Left renal pelvis (tissue), 4 donors: ENCODE measurements at places on chromosomes 5 and 9.

GRCh38 chr9:134671341-134672113 lies 29.9 kb downstream of the COL5A1 start:
- no peak for DNase-seq

- DNase-seq, result no peak
Measured at GRCh38 chr5:4874097-4874496, 266.0 kb upstream of the ADAMTS16 start.

DNA sequence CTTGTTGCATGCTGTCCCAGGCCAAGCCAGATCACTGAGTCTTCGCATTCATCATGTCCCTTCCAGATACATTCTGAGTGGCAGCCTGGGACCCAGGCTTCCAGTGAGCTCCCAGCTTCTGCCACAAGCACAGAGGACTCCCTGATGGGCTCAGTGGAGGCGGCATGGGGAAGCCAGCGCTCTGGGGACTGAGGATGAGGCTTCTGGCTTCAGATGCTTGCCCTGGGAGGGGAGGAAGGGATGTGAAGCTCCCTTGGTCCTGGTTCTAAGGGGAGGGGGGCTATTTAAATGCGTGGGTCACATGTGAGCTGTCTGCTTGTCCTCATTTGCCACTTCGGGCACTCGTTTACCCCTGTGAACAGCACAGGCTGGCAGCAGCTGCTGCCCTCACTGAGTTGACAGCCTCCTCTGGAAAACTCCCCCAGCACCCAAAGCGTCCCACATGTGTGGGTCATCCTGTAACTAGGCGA lies 174.0 kb downstream of the NR3C1 start:
- DNase-seq, result no peak

GRCh38 chr5:29203049-29203448 lies 1990.4 kb upstream of the CDH6 start:
- DNase-seq, result no peak

- DNase-seq, result no peak
Measured at GRCh38 chr5:75992753-75993152, 90.4 kb upstream of the SV2C start.

- no peak for DNase-seq
Measured at GRCh38 chr5:87442419-87442818, 29.7 kb upstream of the CCNH start.

- no peak for DNase-seq
Measured at GRCh38 chr5:164392531-164392930, 887.1 kb downstream of the MAT2B start.

DNA sequence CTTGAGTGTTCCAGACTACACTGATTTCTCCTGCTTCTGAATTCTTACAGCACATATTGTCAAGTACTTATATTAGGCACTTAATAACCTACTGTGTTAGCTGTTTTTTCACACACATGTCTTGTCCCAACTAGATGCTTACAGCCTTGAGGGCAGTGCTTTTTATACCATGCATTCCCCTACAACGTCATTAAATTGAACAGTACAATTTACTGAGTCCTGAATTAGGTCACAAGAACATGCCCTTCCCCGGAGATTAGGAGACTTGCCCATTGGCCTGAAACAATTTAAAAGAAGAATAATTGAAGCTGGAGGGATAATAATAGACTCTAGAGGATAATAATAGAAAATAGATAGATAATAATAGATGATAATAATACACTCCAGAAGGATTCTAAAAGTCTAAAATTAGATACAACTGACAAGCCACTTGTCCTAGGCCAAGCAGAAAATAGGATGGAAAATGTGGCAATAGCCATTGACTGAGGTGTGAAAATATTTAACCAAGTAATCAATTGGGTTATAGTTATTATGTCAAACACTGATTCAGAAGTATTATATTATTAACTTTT lies 112.6 kb upstream of the SLC12A2 start:
- DNase-seq, result no peak

- no peak for DNase-seq
Measured at GRCh38 chr5:172630986-172631385, 10.1 kb upstream of the NEURL1B start.

- no peak for DNase-seq
Measured at GRCh38 chr9:32574858-32575257, 1.9 kb upstream of the NDUFB6 start.

GRCh38 chr9:22316645-22317044 lies 130.0 kb upstream of the DMRTA1 start:
- DNase-seq, result no peak

DNA sequence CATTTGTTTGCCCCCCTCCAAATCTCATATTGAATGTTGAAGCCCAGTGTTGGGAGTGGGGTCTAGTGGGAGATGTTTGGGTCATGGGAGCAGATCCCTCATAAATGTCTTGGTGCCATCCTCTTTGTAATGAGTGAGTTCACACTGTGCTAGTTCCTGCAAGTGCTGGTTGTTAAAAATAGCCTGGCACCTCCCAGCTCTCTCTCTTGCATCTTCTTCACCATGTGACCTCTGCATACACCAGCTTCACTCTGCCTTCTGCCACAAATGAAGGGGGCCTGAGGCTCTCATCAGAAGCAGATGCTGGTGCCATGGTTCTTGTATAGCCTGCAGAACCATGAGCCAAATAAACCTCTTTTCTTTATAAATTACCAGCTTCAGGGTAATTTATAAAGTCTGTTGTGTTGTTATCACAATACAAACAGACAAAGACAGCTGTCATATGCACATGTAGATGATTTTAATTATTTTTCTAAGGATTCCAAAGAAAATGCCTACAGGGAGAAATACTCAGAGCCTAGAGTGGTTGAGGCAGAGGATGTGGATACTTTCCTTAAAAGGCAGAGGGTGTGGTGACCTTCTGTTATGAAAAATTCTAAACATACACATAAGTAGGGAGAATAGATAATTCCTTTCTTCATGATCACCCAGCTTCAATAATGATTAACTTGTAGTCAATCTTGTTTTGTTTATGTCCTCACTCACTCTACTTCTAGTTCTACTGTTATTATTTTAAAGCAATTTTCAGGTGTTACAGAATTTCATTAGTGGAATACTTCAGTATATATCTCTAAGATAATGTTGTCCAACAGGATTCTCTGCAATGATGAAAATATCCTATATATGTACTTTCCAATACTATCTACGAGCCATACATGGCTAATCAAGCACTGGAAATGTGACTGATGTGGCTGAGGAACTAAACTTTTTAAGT lies 75.1 kb upstream of the RANBP6 start:
- DNase-seq, result no peak

GRCh38 chr5:112119508-112119907 lies 299.6 kb downstream of the EPB41L4A start:
- DNase-seq, result no peak

DNA sequence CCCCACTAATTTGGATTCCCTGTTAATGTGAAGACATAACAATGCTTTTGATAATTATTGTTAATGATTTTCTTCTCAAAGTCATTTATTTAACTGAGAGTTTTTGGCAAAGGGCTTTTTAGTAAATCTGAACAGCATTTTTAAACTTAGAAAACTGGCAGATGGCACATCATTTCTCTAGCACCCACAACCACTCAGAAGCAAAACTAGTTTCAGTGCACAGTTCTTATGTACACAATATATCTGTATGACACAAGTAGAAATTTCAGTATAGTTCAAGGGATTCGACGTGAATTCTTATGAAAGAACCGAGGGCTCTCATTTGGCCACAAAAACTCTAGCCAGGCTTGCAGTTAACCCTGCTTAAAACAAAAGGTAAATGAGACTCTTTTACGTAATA lies 231.4 kb upstream of the CDH9 start:
- DNase-seq, result no peak

- DNase-seq, result no peak
Measured at GRCh38 chr5:141558150-141558549, 60.6 kb downstream of the DIAPH1 start.

DNA sequence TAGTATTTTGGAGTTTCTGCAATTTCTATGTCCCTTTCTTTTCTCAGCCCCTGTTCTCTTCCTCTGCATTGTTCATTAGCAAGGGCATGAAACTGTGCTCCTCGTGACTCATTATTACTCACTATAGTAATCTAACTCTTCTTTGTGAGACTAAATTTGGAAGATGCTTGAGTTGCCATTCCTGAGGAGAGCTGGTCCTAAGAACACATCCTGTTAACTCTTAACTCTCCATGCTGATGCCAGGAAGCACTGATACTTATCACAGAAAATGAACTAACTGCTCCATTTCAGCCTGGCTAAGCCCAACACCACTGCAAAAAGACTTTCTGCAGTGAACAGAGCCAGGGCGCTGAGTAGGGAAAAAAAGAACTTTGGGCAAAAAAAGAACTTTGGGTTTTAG lies 10.6 kb upstream of the CSNK1A1 start:
- no peak for DNase-seq

DNA sequence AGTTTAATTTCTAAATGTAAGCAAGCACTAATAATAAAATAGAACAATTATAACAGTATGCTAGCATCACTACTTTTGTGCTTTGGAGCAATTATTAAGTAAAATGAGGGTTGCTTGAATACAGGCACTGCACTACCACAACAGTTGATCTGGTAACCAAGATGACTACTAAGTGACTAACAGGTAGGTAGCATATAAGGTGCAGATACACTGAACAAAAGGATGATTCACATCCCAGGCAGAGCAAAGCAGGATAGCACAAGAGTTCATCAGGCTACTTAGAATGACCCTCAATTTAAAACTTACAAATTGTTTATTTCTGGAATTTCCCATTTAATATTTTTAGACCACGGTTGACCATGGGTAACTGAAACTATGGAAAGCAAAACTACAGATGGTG lies 48.0 kb upstream of the RGS7BP start:
- no peak for DNase-seq

- DNase-seq, result no peak
Measured at GRCh38 chr5:117095346-117096332, 521.0 kb upstream of the SEMA6A start.

DNA sequence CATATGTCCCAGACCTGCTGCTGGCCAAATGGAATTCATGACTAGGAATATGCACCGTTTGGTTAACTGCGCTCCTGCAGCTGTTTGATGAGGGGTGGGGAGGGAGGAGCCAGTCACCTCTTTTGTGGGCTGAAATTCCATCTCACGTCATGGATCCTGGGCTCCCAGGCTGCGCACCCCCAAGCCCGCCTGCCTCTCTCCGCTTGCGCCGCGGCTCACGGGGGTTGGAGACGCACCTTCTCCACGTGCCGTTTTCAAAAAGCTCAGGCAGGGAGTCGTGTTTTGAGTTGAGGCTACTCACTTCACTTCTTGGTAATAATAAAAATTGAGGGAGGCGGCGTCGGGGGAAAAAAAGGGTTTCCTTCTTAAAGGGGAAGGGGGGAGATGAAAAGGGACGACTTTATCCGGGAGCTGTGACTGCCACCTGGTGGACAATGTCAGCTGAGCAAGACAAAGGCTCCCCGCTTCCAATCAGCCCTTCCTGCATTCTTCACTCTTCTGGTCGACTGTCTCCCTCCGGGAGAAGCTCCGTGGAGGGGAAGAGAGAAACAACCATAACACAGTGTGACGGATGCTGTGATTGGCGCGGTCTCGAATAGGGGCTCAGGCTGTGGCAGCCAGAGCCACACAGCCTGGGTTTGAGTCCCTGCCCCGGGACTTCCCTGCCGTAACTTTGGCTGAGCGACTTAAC lies 15.9 kb upstream of the C5orf47 start:
- peak; percentile 75 for DNase-seq
